ENCODE measurements at places on chromosomes 11 and 22. TPM values are rescaled to one million over a fixed set of nuclear protein-coding genes. Genes with fewer than 3 reads are reported as not detected.
A peak's percentile ranks its signal among the peaks of the same experiment; 100 is the strongest.

DNA sequence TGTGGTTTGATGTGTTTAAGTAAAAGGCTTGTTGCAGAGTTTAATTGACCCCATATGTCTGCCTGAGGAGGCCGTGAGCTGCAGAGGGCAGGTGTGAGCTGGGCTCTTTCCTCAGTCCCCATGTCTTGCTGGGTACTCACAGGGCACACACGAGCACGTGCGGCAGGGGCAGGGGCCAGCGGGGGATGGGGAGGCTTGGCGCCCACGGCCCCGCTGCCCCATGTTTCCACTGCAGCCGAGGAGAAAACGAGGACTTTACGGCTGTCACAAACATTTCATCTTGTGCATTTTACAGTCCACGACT lies 24.7 kb upstream of the CCDC188 start:
- DNase-seq, result no peak

DNA sequence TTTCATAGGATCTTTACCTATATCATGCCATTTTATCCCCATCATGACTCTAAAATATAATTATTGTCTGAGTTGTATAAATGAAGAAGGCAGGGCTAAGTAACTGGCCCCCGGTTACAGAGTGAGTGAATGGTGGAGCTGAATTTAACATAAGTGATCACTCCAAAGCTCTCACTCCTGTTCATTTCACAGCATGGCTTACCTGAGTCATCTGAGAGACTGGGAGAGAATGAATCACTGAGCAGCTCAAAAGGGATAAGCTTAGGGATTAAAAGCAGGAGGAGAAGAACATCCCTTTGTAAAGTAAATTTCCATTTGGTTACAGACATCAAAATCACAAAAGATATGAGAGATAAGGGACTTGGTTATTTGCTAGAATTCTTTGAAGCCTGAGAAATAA lies 294.0 kb upstream of the CTSC start:
- DNase-seq, result peak; percentile 52

GRCh38 chr11:88297863-88298262 lies 39.7 kb downstream of the CTSC start:
- no peak for DNase-seq

- no peak for DNase-seq
These were observed 555 bp downstream of the TP53I11 start for GRCh38 chr11:44950031-44950624.

GRCh38 chr11:124865902-124866851 lies 945 bp downstream of the ROBO3 start:
- peak; percentile 30 for DNase-seq

- DNase-seq, result peak; percentile 64
These were observed 56.6 kb upstream of the FDX1 start for GRCh38 chr11:110373051-110373702.

DNA sequence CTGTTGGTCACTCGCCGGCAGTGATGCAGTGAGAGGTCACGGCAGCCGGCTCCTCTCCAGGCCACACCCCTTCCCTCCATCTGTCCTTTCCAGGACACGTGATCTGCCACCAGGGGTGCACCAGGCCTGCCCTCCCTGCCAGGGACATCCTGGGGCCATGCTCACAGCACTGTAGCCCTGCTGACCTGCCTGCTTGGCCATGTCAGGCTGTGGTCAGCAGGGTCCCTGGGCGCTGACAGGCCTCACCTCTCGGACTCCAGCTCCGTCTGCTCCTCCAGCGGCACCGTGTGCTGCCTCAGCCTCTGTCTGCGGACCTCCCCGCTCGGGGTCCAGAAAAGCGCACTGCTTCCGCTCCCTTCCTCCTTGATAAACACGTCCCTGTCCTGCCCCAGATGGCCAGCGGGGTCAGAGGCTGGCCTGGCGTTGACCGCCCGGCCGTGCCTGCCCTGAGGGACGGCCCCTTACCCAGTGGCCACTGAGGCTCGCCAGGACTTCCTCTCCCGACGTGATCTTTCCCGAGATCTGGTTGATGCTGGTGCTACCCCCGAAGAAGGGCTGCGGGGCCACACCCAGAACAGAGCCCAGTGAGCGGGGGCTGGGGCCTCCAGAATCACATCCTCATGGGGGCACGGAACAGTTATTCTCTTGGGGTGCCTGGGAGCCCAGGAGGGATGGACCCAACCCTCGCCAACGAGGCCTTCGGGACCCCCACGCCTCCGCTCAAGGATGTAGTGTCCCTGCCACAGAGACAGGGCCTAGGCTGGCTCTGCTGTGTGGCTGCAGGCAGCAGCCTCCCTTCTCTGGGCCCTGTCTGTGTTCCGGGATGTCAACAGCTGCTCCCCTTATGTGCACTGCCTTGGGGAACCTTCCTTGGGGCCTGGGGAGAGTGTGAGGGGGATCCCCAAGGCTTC lies 36.3 kb upstream of the CARS1 start:
- no peak for DNase-seq

DNA sequence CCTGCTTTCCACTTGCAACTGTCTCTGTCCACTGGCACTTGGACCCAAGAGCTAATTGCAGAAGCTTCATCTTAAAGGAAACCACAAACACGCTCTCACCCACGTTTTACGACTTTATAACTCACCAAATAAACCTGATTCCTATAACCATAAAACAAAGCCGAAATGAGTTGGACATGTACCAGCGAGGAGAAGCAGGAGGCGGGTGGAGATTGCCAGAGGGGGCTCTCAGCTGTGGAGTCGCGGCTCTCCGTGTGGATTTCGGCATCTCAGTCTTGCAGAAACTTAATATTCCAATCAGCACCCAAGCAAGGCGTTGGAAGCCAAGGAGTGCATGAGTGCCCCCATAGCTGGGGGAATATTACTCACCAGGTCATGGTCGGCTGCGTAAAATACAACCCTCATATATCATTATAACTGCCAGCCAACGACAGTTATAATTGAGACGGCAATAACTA lies 483.6 kb downstream of the MN1 start:
- DNase-seq, result no peak

- peak; percentile 85 for DNase-seq
These were observed 121.5 kb downstream of the CD44 start for GRCh38 chr11:35260342-35260985.

DNA sequence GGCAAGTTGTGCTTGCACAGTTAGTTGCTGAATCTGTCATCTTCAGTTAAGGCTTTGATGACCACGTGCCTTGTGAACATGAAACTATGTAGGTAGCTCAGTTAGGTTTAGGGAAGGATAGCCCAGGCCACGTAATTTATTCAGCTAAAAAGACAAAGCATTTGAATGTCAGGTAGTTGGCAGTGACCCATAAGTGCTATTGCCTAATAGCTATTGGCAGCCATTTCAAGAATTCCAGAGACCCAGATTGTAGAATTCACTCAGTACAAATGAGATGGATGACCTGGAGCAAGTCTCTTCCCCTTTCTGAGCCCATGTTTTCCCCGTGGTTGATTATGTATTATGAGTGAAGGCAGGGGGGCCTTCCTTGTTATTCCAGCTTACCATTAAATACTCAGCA lies 265.3 kb upstream of the ANO5 start:
- no peak for DNase-seq

Gene SLC5A4
- not detected for total RNA-seq

Gene SLCO2B1
- total RNA-seq, result not detected

Gene KRTAP5-11
- not detected for total RNA-seq

Gene LUZP2
- total RNA-seq, result 0.46 TPM

Gene PKDREJ
- not detected for total RNA-seq

Gene FXYD2
- total RNA-seq, result not detected

Gene B3GAT1
- total RNA-seq, result not detected

Gene MUC15
- total RNA-seq, result not detected

Data from PC-3 (cell line).